ENCODE measurements at places on chromosomes 5 and 9. TPM values are rescaled to one million over a fixed set of nuclear protein-coding genes. Genes with fewer than 3 reads are reported as not detected.

The ENTREP1 gene
- total RNA-seq, result 1.0 TPM

The SV2C gene
- total RNA-seq, result not detected

The NHP2 gene
- total RNA-seq, result 146 TPM

The CA9 gene
- total RNA-seq, result 6.9 TPM

The ANKRD31 gene
- total RNA-seq, result 0.25 TPM

The OSMR gene
- total RNA-seq, result 47.1 TPM

The ZNF354C gene
- total RNA-seq, result 7.1 TPM

The NUTM2F gene
- total RNA-seq, result not detected

GRCh38 chr5:134845852-134846640, at the start of gene C5orf24:
C5orf24 (plus strand) TSS chr5:134845968; CDS start chr5:134854901, 8,933 bp downstream.
- DNase-seq, result peak; percentile 89

DNA sequence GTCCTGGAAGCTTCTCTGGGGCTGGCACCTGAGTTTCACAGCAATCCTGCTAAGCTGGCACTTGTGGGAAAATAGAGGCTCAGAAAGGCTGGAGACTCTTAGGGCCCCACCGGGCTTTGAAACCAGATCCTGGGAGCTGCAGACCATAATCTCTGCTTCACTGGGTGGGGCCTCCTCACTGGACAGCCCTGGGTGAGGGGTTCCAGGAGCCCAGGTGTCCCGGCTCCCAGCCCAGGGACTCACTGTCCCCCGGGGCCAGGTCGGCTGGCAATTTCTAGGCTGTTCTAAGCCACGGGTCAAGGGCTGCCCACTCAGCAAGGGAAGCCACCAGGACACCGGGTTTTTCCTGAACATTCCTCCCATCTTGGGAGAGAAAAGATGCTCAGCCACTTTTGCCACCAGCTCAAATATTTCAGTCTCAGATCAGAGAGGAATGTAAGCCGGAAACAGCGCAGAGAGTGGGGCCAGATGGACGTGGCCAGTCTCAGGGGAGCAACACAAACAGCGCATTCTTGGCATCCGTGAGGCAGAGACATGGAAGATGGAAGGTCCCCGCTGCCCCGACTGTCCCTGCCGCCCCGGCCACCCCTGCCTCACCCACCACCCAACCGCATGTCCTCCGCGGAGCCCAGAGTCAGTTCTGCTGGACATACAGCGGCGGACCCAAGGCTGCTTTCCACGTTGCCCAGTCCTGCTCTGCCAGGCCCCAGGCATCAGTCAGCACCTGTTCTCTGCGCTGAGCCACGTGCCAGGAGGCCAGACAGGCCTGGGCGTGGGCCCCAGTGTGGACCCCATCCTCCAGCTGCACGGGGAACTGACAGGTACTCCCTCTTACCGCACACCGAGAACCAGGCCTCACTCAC, 72.6 kb downstream of the VAV2 start:
- no peak for DNase-seq

GRCh38 chr9:136696502-136696901, 9.2 kb upstream of the AGPAT2 start:
- DNase-seq, result no peak

DNA sequence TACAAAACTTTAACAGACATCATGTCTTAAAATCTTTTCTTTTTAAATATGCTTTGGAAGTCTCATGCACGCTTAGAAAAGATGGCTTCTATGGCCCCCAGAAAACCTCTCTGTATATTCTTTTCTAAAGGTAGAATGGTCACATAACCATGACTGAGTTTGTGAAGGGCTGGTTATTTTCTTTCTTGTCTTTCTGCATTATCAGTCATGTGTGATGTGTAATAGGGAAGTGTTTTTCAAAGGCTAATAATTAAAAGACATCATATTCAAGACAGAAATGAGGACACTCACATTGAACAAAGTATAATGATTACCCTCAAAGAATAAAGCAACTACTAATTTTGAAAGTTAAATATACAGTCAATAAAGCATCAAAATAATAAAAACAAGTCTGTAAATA, 253.4 kb downstream of the TRPM3 start:
- DNase-seq, result peak; percentile 53

- DNase-seq, result no peak
These were observed 72.6 kb downstream of the GDNF start for GRCh38 chr5:37767251-37767650.

- no peak for DNase-seq
These were observed 206.3 kb downstream of the EFNA5 start for GRCh38 chr5:107464416-107464815.

DNA sequence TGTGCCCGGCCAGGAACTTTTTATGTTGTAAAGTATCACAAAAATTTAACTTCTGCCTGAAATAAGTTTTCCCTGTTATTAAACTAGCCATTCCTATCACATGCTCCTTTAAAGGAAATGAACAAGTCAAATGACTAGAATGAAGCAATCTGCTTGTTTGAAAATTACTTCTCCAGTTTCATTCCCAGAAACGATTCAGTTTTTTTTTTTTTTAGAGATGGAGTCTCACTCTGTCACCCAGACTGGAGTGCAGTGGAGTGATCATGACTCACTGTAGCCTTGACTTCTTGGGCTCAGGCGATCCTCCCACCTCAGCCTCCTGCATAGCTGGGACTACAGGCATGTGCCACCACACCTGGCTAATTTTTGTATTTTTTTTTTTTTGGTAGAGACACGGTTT, 13.3 kb upstream of the GNG10 start:
- DNase-seq, result peak; percentile 42

DNA sequence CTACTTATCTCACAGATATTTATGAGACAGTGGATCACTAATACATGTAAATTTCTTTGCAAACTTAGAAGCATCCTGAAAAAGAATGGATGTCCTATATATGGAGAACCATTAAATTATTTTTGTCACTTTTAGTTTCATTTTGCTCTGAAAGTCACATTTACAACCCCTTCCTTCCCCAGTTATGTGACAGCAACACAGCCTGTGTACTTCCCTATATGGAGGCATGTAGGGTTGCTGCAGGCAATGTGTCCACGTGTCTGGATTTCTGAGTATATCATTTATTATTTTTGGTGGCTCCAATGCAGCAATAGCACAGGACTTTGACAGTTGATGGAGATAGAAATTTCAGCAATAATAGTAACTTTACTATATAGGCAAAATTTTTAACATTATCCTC, 156.4 kb downstream of the ST8SIA4 start:
- no peak for DNase-seq

GRCh38 chr5:133371371-133372155, 240.8 kb downstream of the FSTL4 start:
- no peak for DNase-seq

DNA sequence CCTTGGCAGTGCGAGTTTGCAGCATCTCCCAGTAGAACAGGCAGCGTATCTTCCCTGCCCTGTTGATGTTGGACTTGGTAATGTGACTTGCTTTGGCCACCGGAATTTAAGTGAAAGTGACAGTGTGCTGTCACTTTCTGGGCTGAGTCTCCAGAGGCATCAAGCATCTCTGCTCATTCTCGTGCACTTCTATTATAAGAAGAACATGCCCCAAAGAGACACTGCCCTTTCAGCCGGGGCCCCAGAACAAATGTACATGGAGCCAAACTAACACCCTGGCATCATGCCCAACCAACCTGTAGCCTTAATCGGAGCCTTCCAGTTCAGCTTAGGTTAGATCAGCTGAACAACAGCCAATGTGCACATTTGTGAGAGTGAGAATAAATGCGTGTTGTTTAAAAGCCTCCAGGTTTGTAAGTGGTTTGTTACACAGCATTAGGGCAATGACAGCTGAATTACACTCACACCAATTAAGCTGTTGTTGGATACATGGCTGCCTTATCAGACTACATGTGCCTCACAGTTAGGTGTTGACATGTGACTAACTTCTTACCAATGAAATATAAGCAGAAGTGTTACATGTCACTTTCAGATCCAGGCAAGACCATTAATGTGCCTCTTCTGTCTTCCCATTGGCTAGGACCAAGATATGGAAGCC, 22.1 kb upstream of the FRMD3 start:
- DNase-seq, result no peak

DNA sequence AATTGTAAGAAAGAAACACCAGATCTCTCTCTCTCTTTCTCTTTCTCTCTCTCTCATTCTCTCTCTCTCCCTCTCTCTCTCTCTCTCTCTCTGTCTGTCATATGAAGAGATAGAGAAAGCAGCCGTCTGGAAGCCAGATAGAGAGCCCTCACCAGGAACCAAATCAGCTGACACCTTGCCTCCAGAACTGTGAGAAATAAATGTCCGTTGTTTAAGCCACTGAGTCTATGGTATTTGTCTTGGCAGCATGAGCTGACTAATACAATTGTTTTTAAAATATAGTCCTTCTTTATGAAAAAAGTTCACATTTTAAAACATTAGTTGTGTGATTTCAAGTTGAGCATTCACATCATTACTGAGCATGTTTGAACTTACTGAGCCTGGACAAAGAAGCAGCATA, 275.6 kb downstream of the CETN3 start:
- no peak for DNase-seq

DNA sequence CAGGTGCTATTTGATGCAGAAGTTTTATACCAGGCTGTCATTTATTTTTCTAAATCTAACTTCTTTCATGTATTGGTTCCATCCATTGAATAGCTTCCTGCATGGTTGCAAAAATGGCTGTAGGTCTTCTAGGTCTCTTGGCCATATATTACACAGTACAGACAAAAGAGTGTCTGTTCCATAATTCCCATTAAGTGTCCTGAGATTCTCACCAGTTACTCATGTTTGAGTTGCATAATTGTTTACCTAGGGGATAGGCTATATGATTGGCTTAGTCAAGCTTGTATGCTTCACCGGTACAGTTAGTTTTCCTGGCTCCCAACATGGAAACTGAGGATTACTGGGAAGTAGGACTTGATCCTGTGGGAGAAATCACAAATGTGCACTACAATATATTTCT, 399.4 kb upstream of the NUDT12 start:
- no peak for DNase-seq
